ENCODE measurements at places on chromosomes 2 and 18.

DNA sequence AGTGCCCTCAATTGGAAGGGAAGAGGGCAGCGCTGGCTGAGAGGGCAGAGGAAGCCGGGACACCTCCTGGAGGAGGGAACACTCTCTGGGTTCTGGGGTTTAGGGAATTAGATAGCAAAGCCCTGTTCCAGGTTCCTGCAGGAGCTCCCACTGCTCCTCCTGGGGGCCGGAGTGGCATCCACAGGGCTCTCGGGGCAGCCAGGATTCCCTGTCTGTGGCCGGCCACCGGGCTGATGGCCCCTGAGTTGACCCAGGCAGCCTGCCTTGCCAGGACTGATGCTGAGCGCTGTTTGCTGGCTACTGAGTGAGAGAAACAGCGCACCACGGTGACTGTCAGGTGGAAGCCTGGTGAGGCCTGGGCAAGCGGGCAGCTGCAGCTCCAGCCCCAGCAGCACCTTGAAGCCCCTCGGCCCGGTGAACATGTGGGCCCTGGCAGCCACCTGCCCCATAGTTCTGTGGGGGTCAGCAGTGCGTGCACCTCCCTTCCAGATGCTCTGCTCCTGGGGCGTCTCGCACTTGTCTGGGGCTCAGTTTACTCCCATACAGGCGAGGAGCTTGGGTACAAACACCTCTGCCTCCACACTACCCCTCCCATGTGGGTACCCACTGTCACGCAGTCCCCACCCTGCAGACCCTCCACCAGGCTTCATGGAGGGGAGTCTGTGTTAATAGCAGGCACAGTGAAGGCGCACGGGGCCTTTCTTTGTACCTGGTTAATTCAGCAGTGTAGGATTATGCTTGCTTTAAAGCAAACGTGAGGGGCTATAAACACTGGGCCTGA, 7.7 kb upstream of the ALLC start:
- no peak for DNase-seq

DNA sequence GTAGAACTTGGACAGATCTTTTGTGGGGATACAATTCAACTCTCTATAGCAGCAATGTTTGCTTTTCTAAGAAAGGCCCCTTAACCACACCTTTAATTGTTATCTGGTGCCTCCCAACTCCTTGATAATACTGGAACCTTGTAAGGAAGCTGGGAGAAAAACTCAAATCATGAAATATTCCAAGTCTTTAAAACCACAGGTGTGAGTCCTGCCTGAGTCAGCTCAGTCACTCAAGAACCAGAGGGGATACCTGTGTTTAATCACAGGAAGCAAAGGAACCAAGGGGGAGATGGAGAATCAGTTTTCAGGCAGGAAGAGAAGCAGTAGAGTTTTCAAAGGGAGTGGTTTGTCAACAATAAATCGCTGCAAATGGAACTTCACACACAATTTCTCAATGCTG, 159.9 kb downstream of the LAMA3 start:
- DNase-seq, result no peak

GRCh38 chr18:63119647-63120046, 199.9 kb downstream of the BCL2 start:
- DNase-seq, result peak; percentile 13

DNA sequence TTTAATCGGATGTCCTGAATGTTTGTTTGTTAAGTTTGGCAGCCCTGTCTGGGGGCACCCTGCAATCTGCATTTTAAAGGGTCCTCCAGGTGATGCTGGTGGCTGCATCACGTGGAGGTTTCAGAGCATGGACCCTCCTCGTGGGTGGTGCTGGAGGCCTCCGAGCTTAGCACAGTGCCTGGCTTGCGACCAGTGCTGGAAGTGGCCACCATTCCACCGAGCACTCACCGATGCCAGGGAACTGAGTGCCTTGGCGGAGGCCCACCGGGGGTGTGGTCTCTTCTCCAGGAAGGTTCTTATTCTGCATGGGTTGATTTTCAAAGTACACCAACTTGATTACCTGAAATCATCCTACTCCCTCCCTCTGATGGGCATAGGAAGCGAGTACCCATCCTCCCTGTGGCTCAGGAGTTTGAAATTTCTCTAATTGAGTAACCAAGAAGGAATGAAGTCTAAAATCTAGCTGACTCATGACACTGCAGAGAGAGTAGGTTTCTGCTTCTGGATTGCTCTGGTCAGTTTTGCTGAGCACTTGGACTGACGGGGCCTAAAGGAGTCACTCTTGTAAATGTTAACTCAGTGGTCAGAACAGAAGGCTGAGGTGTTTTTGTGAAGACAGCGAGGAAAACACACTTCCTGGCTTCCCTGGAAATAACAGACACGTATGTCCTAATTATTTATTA, 58.1 kb upstream of the SLC66A3 start:
- DNase-seq, result peak; percentile 60

- no peak for DNase-seq
These were observed 151.0 kb upstream of the GYPC start for GRCh38 chr2:126504949-126505348.

All from fibroblast of skin of abdomen (primary cell).